CD4-positive, alpha-beta T cell (primary cell): ENCODE measurements at places on chromosomes 5 and 9. TPM values are rescaled to one million over a fixed set of nuclear protein-coding genes. Genes with fewer than 3 reads are reported as not detected.

Gene TTC16
- total RNA-seq: 2.1 TPM

Gene SLC36A2
- total RNA-seq: not detected

Gene IL13
- 0.17 TPM for total RNA-seq

Gene FAM221B
- total RNA-seq: not detected

Gene WNK2
- total RNA-seq: 0.22 TPM

Gene NME5
- total RNA-seq: not detected

Gene WWC1
- 1.3 TPM for total RNA-seq

Gene TEX48
- not detected for total RNA-seq

Gene TBC1D2
- 4.0 TPM for total RNA-seq

Gene TMOD1
- 0.47 TPM for total RNA-seq

Gene GPX3
- total RNA-seq: 0.58 TPM

Gene PARP8
- total RNA-seq: 181 TPM

Gene DMRT2
- not detected for total RNA-seq

Gene PLEKHG4B
- 0.36 TPM for total RNA-seq

Gene RNF180
- not detected for total RNA-seq

Gene CENPH
- total RNA-seq: 5.6 TPM

Gene PPIC
- not detected for total RNA-seq

Gene CBY3
- total RNA-seq: 0.64 TPM

Gene MEF2C
- 0.87 TPM for total RNA-seq

Gene OXCT1
- 14.7 TPM for total RNA-seq

Gene SEMA6A
- not detected for total RNA-seq

Gene SLC6A18
- not detected for total RNA-seq

Gene SAXO1
- 0.19 TPM for total RNA-seq

Gene ORM1
- total RNA-seq: not detected

Gene SOHLH1
- total RNA-seq: not detected

Gene RHOBTB3
- total RNA-seq: 4.3 TPM

Gene PCDHA8
- not detected for total RNA-seq

Gene ARL10
- 3.2 TPM for total RNA-seq

Gene ASPN
- not detected for total RNA-seq

Gene SVEP1
- not detected for total RNA-seq

Gene EGFLAM
- not detected for total RNA-seq

Gene FGFR4
- 3.1 TPM for total RNA-seq

Gene CCDC152
- 1.6 TPM for total RNA-seq

Gene GRM6
- total RNA-seq: not detected

Gene GABRB2
- not detected for total RNA-seq

Gene PCDHB14
- total RNA-seq: not detected

Gene RLN2
- 0.88 TPM for total RNA-seq

Gene ALDOB
- total RNA-seq: not detected

Gene GZMA
- total RNA-seq: 3.5 TPM

Gene SLC28A3
- not detected for total RNA-seq

Gene IRGM
- total RNA-seq: 4.0 TPM

Gene SELENOP
- not detected for total RNA-seq

Gene GFPT2
- 1.5 TPM for total RNA-seq

Gene OSMR
- not detected for total RNA-seq

Gene NRG2
- total RNA-seq: 0.17 TPM

Gene TAS2R1
- total RNA-seq: not detected

Gene FBN2
- not detected for total RNA-seq

Gene HK3
- total RNA-seq: 1.2 TPM

Gene ZNF366
- 0.06 TPM for total RNA-seq

Gene GALNT10
- total RNA-seq: 21.7 TPM
